ENCODE measurements at places on chromosomes 12 and 14.

DNA sequence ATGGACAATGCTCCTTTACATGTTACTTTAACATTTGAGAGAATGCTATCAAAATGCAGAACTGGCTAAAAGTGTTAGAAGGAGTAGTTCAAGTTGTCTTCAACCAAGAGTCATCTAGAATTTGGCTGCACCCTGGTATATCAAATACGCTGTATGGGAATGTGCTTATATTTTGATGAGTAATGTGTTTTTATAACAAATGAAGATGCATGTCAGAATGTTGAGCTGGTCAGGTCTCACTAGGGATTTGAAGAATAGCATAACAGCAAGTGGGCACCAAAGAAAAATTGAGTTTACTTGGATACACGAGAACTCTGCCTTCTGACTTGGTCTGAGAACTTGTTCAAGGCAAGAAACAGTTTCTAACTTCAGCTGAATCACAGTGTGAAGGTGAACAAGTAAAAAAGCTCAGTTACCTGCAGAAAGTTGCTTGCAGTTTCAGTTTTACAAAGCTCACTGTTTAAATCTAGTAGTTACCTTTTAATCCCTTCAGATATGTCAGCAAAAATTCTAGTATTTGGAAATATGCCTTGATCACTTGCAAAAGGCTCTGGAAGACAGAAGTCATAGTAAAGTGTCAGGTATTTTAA lies 82.3 kb downstream of the PDE3A start:
- DNase-seq = no peak

DNA sequence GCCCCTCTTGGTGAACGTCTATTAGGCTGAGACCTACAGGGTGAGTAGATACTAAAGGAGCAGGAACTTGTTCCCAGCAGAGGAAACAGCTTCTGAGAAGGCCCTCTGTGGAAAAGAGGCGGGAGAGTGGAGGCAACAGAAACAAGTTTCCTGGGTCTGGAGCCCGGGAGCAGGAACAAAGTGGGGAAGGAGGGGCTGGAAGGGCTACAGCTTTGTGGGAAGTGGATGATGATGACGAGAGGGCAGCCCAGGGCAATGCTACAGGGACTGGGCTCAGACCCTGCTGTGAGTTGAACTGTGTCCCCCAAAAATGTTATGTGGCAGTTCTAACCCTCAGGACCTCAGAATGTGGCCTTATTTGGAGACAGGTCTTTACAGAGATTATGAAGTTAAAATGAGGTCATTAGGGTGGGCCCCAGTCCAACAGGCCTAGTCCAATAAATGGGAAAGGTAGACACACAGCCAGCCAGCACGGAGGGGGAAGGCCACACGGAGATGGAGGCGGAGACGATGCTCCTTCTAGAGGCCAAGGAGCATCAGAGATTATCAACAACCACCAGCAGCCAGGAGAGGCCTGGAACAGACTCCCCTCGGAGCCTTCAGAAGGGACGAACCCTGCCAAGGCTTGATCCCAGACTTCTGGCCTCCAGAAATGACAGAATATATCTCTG lies 14.3 kb downstream of the CAMKK2 start:
- DNase-seq = no peak

DNA sequence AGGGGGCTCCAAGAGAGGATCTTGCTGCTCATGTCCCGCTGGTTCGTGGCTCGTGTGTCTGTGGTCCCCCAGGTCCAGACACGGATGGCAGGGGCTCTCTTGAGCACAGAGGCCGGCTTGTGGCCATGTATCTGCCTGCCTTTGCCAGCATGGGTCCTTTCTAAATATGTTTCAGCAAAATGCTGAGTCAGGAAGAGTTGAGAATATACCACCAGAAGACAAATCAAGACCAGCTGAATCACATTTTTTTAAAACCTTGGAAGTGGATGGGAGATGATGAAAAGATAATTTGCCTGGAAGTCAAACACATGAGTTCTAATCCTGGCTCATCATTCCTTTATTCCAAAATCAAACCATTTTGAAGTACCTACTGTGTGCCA lies 58.0 kb downstream of the NUAK1 start:
- no peak for DNase-seq

DNA sequence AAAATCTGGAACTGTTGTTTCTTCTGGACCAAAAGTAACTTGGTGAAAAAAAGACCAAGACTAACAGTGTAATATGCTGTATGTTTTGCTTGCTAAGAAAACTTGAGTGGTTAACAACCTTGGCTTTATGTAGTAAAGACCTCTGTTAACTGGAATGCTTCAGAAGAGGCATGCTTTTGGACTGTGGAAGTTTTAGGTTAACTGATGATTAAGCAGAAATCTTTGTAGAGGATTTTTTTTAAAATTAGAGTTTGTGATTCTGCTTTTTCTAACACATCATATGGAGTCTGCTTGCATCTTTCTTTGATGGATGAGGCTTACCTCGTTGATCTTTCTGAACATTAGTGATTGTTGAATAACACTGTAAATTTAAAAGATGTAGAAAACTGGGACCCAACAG lies 17.5 kb downstream of the PELI2 start:
- no peak for DNase-seq

GRCh38 chr12:71548893-71549292 lies 109.3 kb downstream of the LGR5 start:
- no peak for DNase-seq

GRCh38 chr14:101602466-101602840 lies 41.2 kb downstream of the DIO3 start:
- DNase-seq = no peak
